Activated naive CD4-positive, alpha-beta T cell treated with anti-CD3 and anti-CD28 coated beads, Interleukin-2, amount 50 U/mL, for 72 hours (primary cell): ENCODE measurements at places on chromosomes 5 and 9. TPM values are rescaled to one million over a fixed set of nuclear protein-coding genes. Genes with fewer than 3 reads are reported as not detected.
A peak's percentile ranks its signal among the peaks of the same experiment; 100 is the strongest.

Gene OLFM1
- total RNA-seq = not detected

Gene ORM1
- total RNA-seq = not detected

GRCh38 chr5:75472973-75473372, 38.5 kb downstream of the CERT1 start:
- no peak for DNase-seq

GRCh38 chr9:16278326-16278999, 592.0 kb downstream of the BNC2 start:
- no peak for DNase-seq

DNA sequence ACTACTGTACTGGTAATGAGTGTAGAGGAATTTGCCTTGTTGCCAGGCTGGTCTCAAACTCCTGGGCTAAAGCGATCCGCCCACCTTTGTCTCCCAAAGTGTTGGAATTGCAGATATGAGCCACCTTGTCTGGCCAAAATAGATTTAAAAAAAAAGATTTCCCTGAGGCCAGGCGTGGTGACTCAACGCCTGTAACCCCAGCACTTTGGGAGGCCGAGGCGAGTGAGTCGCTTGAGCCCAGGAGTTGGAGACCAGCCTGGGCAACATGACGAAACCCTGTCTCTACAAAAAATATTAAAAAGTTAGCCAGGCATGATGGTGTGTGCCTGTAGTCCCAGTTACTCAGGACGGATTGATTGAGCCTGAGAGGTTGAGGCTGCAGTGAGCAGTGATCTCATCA, 62.5 kb downstream of the IPO11 start:
- no peak for DNase-seq

DNA sequence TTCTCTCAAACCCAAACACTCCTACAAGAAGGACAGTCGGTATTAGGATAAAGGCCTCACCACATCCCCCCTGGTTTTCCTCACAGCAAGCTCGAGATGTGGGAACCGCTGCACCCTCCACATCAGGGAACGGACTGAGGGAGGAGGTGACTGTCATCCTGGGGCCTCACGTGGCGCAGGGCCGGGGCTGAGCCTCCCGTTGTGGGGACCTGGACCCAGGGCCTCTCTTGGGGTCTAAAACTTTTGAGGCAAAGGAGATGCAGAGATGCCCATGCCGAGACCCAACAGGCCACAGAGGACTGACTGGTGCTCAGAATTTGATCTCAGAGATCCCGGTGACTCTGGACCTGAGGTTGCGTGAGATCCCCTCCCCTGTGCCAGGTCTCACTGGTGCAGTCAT, 72.7 kb downstream of the MRPL36 start:
- DNase-seq = no peak

- peak; percentile 85 for DNase-seq
Observed at GRCh38 chr9:128127990-128128835, 684 bp upstream of the PTGES2 start.

GRCh38 chr5:96083361-96083881, 121.8 kb upstream of the ELL2 start:
- DNase-seq = no peak

DNA sequence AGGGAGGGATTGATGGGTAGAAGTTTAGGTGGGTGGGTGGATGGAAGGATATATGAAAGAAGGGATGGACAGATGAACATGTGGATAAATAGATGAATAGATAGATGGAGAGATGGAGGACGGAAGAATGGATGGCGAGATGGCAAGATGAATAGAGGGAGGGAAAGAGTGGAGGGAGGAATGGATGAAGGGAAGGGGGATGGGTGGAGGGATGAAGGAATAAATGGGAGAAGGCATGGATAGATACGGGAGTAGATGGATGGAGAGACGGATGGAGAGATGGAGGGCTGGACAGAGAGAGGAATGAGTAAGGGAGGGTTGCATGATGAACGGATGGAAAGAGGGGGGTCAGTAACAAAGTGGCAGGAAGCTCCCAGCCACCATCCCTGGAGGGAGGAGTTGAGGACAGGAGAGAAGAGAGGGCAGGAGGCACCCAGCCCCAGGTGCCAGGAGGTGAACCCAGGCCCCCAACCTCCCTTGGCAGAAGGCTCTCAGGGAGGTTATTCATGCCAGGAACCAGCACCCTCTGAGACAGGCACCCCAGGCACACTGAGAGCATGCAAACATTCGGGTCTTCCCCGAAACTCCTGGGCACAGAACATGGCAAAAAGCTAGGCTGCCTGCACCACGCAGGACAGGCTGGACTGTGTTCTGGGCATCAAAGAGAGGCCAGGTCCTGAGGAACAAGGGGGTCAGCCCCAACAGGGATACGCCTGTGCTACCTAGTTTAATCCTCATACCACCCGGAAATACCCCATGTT, 9.1 kb downstream of the SARDH start:
- no peak for DNase-seq

DNA sequence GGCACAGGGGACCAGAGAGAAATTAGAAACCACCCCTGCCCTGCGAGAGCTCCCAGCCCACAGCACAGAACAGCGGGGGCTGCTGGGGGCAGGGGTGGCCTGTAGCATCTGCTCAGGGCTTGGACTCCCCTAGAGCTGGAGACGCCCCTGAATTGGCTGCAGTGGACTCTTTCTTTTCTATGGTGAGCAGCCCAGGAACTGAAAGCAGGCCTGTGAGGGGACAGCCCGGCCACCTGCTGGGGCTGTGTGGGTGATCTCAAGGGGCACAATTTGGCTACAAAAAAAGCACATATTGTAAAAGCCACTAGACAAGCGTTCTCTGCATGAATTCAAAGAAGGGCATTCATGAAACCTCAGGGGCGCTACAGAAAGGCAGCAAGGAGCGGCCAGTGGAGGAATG, 57.5 kb upstream of the ICE1 start:
- DNase-seq = no peak

DNA sequence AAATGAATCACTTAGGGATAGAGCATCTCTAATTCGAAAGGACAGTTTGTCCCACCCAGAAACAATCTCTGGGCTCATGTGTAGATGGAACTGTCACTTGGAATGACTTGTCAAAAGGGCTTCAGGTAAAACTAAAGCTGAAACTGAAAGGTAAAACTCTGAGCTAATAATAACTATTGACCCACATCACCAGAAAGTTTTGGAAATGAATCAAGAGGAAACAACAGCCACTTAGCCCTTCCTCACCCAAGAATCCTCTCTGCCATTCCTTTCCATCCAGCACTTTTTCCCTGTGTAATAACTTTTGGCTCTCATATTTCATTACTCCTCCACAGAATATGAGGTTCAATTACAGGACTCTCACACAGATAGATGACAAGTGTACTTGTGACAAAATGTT, 14.0 kb upstream of the GLRX start:
- DNase-seq = no peak

DNA sequence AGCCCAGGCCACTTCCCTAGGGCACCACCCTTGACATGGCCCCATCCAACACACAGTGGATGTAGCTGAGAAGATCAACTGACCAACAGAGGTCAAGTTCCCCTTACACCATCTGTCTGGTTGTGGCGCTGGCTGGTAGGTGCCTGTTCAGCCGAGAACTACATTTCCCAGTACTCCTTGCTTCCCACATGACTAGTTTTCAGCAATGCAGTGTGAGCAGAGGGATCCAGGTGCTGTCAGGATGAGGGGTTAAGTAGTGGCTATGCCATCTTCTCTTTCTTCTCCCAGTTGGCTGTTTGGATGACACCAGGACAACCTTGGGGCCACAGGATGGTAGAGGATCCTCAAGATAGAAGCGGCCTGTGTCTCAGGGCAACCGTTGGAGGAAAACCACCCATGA, 48.6 kb upstream of the SH3PXD2B start:
- no peak for DNase-seq

DNA sequence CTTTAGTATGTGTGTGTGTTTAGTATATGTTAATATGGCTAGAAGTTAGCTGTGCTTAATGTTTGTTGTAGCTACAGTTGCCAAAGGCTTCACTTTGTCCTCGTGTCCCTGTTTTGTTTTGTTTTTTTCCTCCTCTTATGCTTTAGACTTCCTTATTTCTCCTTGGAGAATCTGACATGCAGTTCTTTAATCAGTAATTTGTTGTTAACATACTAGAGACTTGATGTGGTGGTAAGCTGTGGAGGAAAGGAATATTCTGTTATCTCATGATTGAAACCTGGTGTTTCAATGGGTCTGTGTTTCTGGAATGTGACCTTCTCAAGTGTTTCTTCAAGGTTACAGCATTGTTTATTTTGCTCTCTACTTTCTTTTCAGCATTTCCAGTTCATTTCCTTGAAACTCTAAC, 515.6 kb upstream of the ST8SIA4 start:
- no peak for DNase-seq

- no peak for DNase-seq
Observed at GRCh38 chr9:125551781-125552180, 155.2 kb downstream of the MAPKAP1 start.

GRCh38 chr5:38845526-38846378, at the start of gene OSMR:
TSS of gene OSMR (plus strand) at chr5:38846012. CDS start at chr5:38869045, 23,033 bp downstream.
- DNase-seq = no peak

GRCh38 chr9:128271112-128271511, 4.7 kb downstream of the GOLGA2 start:
- DNase-seq = no peak

Gene STPG3
- not detected for total RNA-seq
